ENCODE measurements at places on chromosomes 6 and 20.

GRCh38 chr6:142867988-142868812, 76.8 kb downstream of the HIVEP2 start:
- DNase-seq: no peak

GRCh38 chr20:7629880-7630279, 310.4 kb downstream of the HAO1 start:
- no peak for DNase-seq

DNA sequence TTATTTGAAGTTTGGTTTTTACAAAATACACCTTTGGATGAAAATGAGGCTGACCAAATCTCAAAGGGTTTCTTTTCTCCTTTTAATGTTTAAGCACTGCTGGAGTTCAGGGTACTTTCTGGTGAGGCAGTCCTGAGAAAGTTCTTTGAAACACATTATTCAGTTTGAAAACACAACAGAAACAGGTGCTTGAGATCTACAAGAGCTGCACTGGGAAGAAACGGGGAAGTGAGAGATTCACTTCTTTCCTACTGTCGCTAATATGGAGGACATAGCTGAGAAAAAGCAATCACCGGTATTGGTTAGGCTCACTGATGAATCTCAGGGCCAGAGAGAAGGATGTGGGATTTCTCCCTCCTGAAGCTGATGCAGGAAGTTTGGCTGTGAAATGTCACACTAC, 22.9 kb upstream of the TMEM170B start:
- DNase-seq: no peak

- DNase-seq: no peak
Measured at GRCh38 chr6:127462376-127462775, 3.2 kb upstream of the KIAA0408 start.

GRCh38 chr6:30272032-30272431, 54.7 kb upstream of the TRIM39 start:
- DNase-seq: no peak

- no peak for DNase-seq
Measured at GRCh38 chr6:80728101-80728750, 621.8 kb downstream of the BCKDHB start.

- DNase-seq: no peak
Measured at GRCh38 chr20:40262219-40262618, 426.8 kb downstream of the MAFB start.

GRCh38 chr6:56158571-56158970, 88.8 kb downstream of the COL21A1 start:
- no peak for DNase-seq

DNA sequence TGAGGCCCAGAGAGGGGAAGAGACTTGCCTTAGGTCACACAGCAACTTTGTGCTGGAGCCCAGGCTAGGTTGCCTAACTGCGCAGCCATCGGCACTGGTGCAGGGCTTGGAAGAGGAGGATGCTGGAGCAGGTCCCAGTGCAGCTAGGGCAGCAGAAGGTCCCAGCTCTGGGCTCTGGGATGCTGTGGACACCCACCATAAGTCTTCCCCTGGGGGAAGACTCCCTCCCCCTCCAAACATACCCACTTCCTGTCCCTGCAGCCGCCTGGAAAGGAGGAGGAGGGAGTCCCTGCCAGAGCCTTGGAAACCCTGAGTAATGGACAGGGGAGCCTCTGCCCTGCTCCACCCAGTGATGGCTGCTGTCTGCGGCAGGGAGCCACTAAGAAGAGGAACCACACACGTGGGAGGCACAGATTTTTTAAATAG, 93.6 kb downstream of the NCR2 start:
- no peak for DNase-seq

GRCh38 chr6:3727036-3727435, 24.5 kb downstream of the PXDC1 start:
- no peak for DNase-seq
